Mucosa of gallbladder (tissue), 1 donor: ENCODE measurements at places on chromosomes 3 and 15.

GRCh38 chr15:92009162-92009561, 155.7 kb downstream of the SLCO3A1 start:
- no peak for DNase-seq

DNA sequence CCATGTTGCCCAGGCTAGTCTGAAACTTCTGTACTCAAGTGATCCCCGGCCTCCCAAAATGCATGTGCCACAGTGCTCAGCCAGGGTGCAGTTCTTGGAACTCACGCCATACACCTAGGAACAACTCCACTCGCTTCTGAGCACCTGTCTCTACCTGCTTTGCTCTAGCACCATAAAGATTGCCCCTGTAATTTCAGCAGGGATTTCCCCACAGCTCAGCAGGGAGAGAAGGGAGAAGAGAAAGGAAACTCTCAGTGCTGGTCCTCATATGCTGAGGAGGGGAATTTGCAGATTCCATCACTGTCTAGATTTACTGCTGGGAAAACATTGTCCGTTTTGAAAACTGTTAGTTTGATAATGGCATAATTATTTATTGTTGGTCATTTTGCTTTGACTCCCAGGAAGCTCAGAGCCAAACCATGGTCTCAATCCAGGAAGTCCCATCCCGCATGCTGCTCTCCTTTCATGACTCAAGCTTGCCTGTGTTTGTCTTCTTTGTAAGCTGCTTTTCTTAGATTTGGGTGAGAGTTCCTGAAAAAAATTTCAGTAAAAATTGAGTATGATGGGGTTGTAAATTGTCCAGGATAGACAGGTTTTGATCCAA, 24.2 kb downstream of the TRIM71 start:
- no peak for DNase-seq

GRCh38 chr3:87873136-87873535, 185.7 kb downstream of the CGGBP1 start:
- no peak for DNase-seq

GRCh38 chr15:79168922-79169456, 78.4 kb upstream of the RASGRF1 start:
- DNase-seq: peak; percentile 72

DNA sequence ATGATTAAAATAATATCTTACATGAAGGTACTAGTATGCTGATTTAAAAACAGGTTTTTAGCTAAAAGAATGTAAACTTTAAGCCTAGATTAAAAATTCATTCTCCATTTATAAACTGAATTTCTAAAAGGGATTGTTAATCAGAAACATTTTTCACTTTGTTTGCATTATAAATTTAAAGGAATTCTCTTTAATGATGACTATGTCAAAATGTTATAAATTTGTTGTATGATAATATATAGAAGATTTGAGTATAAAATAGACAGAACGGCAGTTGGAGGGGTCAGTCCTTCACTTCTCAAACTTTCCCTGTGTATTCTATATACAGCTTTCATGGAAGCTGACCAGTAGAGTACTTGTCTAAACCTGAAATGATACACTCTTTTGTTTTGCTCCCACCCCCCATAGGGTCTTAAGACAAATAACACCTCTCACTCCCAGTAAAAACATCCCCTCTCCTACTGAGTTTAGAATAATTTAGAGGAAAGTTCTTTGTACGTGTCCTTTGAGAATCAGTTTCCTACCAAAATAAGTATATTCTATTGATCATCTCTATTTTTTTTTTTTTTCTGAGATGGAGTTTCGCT, 64.9 kb upstream of the PYGO1 start:
- DNase-seq: no peak
